ENCODE measurements at places on chromosomes 11 and 22.

GRCh38 chr11:104054911-104055529 is 18.6 kb downstream of the DDI1 start:
- DNase-seq: no peak

DNA sequence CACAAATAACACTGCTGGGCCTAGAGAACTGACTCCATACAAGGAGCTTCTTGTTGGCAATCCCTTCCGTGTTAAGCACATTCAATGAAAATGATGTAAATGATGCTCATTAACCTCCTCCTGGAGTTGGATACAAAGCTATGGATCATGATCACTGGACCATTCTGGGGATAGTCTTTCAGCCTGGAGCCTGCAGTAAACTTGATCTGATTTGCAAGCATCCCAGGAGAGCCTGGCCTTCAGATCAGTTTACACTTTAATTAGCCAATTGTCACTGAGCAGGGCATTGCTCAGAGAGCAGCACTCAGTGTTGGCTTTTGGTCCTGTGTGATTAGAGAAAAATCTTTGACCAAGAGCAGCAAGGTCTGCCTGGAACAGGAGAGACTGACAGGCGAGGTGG is 45.6 kb downstream of the ARFGAP3 start:
- no peak for DNase-seq

DNA sequence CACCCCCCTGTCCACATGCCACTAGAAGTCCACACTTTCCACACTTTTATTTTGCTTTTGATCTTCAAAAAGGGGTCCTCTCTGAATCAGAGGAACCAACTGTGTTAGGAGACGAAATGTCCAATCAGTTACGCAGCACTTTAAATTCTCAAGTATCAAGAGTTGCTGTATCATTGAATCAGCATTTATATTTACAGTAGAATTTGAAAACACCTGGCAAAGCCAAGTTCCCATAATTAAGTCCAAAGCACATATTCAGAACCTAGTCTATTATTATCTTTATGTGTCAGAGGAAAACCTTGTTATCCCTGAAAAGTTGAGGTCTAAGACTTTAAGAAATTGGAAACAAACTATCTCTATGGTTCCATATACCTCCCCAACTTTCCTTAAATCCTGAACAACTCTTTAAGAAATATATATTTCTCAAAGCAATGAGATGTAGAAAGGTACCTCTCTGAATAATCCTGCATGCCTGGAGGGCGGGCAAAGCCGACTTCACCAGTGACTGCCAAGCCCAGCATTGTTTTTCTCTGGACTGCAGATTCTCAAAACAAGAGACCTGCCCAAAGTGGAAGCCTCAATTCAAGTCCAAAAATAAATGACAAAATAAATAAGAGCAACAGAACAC is 75.9 kb upstream of the ARFGAP3 start:
- no peak for DNase-seq

DNA sequence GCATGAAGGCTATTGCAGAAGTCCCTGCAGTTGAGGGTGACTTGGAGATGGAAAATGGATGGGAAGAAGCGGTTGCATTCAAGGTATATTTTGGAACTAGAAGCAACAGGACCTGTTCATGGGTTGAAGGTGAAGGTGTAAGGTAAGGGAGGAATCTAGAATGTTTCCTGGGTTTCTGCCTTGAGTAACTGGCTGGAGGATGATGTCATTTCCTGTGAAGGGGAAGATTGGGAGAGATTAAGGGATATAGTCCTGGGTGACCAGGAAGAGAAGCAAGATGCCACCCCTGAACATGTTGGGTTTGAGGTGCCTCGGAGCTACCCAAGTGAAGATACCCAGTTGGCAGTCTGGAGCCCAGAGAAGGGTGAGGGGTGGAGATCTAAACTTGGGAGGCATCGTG is 12.1 kb upstream of the MOGAT2 start:
- DNase-seq: no peak

- no peak for DNase-seq
These were observed 12.7 kb downstream of the MRPL23 start for GRCh38 chr11:1959786-1960185.

DNA sequence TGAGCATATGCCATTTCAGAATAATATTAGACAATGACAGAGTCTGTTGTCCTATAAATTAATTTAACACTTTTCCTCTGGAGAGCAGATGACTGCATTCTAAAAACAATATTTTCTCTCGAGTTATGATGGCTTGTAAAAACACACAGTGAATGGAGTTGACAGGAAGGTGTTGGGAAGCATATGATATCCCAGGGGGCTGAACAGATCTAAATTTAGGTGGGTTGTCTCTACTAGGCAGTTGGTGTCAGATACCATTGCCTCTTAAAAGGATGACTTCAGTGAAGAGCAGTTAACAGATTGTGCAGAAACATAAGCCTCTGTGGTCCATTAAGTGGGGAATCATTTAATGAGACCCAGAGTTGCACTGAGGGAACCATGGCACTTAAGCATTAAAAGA is 30.7 kb downstream of the SVIP start:
- no peak for DNase-seq
